ENCODE measurements at places on chromosomes 3 and 15.

GRCh38 chr3:194148383-194148782, 12.4 kb downstream of the HES1 start:
- no peak for DNase-seq

DNA sequence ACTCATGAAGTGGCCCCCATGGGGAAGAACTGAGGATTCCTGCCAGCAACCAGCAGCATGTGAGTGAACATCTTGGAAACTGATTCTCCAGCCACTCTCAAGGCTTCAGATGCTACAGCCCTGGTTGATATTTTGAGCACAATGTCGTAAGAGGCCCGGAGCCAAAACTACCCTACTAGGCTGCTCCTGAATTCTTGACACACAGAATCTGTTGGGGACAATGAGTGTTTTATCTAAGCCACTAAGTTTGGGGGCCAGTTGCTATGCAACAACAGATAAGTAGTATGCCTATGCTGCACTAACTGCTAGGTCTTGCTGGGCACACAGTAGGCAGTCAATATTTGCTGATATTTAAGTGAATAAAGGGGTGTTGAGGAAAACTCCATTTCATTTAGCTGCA, 89.9 kb upstream of the CHL1 start:
- no peak for DNase-seq

GRCh38 chr3:195451373-195452015, 8.7 kb upstream of the ACAP2 start:
- no peak for DNase-seq

- no peak for DNase-seq
Observed at GRCh38 chr3:66082679-66083078, 44.0 kb upstream of the MAGI1 start.

DNA sequence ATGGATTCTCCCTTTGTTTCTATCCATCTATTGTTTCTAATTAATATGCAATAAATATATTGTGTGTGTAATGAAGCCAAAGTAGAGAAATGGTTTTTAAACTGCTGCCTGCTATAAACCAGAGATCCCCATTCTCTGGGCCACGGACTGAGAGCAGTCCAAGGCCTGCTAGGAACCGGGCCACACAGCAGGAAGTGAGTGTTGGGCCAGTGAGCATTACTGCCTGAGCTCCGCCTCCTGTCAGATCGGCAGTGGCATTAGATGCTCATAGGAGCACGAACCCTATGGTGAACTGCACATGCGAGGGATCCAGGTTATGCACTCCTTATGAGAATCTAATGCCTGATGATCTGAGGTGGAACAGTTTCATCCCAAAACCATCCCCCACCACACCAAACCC, 85.2 kb upstream of the POMGNT2 start:
- no peak for DNase-seq

GRCh38 chr15:55266547-55266946, 23.1 kb downstream of the RAB27A start:
- no peak for DNase-seq

- DNase-seq: peak; percentile 3
Observed at GRCh38 chr3:62558549-62559112, 185.3 kb upstream of the FEZF2 start.

DNA sequence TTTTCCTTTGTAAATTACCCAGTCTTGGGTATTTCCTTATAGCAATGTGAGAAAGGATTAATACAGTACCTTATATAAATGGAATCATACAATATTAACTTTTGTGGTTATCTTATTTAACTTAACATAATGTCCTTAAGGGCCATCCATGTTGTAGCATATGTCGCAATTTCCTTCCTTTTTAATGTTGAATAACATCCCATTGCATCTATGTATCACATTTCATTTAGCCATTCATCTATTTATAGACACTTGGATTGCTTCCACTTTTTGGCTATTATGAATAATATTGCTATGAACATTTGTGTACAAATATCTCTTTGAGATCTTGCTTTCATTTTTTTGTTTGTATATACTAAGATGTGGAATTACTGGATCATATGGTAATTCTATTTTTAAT, 342.2 kb downstream of the PDCD6IP start:
- no peak for DNase-seq

DNA sequence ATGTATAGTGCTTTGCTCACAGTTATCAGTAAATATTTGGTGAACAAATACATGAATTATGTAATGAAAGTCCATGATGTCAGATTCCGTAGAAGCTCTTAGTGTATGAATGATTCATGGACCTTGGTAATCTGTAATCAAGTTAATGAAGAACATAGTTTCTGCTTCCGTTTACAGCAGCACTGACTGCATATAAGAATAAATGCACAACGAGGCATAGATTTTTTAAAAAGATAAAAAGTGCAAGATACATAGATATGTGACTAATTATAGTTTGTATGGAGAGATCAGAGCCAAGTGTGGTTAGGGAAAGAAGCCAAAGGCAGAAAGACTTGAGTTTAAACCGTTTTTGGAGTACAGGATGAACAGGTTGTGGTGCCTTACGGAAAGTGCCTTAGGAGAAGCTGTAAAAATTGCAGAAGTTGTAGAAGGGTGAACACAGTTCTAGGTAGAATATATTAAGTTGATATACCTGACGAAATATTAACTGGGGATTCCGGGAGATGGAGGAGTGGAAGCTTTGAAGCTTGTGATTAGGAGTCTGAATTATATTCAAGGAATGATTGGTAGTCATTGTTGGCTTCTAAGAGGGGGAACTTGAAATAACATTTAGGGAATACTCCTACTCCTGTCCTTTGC, 293.1 kb downstream of the NLGN1 start:
- DNase-seq: no peak

- DNase-seq: no peak
Observed at GRCh38 chr3:46671541-46672348, 21.7 kb downstream of the ALS2CL start.

DNA sequence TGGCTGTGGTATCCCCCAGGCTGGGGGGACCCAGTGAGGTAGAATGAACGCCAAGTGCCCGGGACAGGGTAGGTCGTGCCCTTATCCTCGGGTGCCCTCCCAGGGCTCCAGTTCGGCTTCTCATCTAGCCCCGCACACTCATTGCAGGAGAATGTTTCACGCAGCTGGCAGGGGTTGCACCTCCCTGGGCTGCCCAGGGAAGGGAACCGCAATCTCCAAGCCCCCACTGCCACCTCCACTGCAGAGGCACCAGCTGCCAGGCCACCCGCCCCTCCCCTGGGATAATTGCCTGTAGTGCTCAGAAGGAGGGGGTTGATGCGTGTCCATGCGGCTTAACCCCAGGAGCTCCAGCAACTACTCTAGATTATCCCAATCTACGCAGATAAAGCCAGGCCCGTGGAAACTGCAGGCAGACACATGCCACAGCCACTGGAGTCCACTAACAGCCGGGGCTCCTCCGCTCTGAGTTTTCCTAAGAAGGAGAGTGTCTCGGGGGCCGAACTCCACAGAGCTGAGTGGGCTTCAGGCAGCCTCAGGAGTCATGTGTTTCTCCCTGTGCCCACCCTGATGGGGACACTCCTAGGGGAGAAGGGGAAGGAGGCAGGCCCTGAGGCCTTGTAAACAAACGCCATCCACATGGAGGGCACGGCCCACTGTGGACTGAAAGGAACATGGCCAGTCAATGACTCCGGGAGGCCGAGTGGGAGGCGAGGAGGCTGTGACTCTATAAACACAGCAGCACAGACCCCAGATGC, 137.2 kb upstream of the IQSEC1 start:
- DNase-seq: no peak

- no peak for DNase-seq
Observed at GRCh38 chr15:99315636-99316035, 64.4 kb downstream of the LRRC28 start.

DNA sequence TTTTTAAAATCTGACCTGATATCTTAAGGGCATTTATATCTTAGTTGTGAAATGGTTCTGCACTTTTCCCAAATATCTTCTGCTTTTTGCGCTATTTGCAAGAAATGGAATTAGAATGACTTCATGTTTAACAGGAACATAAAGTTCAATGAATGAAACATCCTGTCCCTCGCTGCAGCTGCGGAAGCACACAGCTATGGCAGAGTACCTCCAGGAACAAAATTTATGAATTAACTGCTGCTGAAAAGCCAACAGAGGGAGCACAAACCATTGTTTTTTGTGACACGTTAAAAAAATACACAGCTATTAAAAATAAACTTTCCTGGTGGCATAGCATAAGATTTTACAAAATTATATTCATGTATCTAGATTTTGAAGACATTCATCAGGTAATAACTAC, 404.4 kb upstream of the MDFIC2 start:
- no peak for DNase-seq

- no peak for DNase-seq
Observed at GRCh38 chr15:37130356-37130755, 30.0 kb upstream of the MEIS2 start.

DNA sequence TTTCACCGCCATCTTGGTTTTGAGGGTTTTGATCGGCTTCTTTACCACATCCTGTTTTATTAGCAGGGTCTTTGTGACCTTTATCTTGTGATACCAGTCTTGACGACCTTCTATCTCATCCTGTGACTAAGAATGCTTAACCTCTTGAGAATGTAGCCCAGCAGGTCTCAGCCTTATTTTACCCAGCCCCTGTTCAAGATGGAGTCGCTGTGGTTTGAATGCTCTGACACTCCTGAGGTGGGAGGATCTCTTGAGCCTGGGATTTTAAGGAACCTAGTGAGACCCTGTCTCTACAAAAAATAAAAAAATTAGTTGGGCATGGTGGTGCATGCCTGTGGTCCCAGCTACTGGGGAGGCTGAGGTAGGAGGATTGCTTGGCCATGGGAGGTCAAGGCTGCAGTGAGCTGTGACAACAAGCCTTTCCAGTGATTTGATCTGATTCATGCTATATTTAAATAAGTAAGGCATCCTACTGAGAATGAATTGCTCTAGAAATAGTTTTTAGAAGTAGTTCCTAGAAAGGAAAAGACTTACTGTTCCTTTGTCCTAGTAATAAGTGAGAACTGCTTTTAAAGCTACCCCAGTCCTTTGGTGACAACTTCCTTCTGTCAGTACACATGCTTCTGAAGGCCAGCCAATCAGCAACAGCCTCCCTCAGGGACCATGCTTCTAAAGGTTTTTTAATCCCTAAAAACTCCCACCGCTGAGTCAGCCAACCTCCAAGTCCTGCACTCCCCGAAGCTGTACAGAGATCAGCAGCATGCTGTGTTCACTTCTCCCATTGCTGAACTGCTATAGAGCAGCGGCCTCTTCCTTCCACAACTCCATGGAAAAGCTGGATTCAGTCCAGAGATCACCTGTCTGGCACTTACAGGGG, 9.1 kb upstream of the CEMIP start:
- no peak for DNase-seq

DNA sequence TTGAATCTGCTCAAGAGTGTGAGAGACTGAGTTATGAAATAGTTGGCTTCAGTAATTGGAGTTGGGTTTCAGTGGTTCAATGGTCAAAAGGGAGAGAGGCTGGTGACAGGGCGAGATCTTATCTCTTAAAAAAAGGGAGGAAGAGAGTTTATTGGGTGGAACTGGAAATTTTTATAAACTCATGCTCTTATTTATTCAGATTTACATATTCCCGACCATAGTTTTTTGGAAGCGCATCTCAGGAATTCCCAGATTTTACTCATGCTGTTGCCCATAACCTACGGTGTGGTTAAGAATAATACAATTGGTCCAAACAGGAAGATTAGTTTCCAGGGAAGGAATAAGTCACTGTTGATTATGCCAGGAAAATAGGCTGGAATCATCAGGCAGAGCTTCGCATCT, 41.4 kb downstream of the CD200 start:
- no peak for DNase-seq

GRCh38 chr3:7309641-7310102, 448.8 kb downstream of the GRM7 start:
- no peak for DNase-seq

GRCh38 chr15:99431661-99432091, 134.1 kb upstream of the MEF2A start:
- no peak for DNase-seq

DNA sequence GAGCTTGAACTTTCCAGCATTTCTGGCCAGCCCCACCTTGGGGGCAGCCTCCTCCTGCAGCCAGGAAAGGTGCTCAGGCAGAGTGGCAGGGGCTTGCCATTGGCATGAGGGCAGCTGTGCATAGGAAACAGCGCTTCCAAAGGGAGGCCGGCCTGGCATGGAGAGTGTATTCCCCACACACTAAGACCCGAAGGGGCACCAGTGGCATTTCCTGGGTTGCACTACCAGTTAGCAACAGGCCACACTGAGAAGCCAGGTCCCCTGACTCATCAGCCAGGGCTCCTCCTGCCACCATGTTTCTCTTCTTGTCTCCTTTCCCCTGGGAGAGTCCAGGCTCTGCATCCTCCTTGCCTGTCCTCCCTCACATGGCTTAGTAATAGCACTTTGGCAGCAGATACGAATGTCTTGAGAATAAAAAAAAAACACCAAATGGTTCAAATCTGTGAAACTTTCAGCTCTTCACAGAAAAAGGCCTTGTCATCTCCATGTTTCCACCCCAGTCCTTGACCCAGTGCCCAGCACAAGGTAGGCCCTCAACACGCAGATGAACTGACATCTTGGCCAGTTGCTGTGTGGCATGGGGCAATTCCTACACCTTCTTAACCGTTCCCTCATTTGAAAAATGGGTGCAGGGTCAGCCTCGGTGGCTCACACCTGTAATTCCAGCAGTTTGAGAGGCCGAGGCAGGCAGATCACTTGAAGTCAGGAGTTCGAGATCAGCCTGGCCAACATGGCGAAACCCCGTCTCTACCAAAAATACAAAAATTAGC, 180.4 kb downstream of the SMAD6 start:
- DNase-seq: no peak

DNA sequence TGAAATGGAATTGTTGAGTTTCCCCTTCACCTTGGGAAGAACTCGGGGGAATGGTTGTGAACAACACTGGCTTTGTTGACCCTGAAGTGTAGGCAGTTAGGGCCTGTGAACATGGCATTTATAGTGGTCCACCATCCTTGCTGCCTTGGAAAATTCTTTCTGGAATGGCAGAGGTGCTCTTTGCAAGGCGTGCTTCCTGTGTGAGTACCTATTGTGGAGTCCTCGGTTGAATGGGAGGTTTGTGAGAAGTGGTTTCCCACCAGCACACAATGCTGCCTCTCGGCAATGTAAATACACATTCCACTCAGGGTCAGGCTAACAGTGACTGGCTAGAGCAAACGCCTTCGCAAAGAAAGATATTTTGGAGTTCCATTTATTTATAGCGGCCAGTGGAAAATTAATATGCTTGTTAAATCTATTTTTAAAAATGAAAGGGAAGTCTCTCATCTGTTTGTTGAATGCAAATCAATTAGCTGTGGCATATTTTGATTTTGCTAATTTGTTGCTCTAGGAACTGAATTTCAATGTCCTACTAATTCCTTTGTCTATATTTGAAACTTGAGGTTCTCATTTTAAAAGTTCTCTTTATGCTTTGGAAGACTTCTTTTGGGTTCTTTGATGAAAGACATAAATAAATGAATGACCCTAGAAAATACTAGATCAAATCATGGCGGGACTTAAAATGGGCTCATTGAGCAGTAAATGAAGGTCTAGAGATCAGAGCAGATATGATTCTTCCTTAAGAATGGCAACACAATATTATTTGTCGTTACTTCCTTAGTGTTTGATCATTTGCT, 59.5 kb downstream of the FNDC3B start:
- DNase-seq: no peak
